NCI-H446 treated with DMSO at 0.1 percent for 48 hours (cell line): ENCODE measurements at places on chromosomes 2 and 18.

GRCh38 chr2:241540771-241541561, 17.6 kb upstream of the BOK start:
- no peak for DNase-seq

GRCh38 chr2:61726456-61727209, 127.2 kb downstream of the FAM161A start:
- DNase-seq: no peak

GRCh38 chr2:107108556-107108955, 222.6 kb upstream of the ST6GAL2 start:
- no peak for DNase-seq

DNA sequence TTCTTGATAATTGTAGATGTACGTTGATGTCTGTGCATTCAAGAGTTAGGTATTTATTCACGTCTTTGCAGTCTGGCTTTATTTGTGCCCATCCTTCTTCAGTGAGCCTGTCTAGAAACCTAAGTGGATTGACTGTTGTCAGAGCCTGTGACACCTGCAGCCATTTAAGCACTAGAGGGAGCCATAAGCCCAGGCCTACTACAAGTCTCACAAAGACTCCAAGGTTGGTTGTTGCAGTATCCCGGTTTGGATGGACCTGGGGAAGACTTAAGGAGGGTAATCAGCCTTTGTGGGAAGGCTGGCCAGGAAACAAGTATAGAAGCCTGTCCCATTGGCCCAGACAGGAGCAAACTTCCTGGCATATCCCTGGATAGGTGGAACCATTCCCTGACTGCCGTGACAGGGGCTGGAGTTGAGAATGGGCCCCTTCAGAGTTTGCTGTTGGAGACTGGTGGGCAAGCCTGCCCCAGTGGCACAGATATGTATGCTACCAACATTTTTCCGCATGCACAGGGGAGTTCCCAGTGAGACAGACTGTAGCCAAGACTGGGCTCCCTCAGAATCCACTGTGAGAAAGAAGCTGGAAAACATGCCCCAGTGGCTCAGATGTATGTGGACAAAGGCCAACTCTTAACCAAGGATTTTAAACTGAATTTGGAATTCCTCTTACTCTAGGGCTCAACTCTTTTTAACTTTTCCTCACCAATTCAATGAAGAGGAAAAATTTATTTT, 9.3 kb upstream of the LRRC30 start:
- peak; percentile 19 for DNase-seq

DNA sequence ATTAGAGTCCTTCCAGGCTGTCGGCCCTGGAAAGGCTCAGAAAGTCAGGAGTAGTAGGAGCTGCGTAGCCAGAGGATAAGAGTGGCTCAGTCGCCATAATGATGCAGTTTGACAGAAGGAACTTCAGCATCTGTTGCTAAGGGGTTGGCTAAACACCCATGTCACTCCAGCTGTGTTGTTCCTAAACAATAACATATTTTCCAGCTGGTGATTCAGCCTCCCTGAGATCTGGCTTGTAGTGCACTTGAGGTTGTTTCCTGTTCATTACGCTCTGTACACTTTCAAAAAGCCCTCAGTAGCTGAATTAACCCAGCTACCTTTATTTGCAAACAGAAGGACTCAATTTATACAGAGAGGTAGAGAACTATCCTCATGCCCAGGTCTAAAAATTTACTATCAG, 39.7 kb upstream of the EPAS1 start:
- DNase-seq: no peak

GRCh38 chr2:34201099-34201498, 602.0 kb upstream of the FAM98A start:
- DNase-seq: no peak
